NCI-H226 (cell line): ENCODE measurements at places on chromosomes 4 and X.

GRCh38 chr4:56389558-56389957 is 2.3 kb upstream of the AASDH start:
- no peak for DNase-seq

DNA sequence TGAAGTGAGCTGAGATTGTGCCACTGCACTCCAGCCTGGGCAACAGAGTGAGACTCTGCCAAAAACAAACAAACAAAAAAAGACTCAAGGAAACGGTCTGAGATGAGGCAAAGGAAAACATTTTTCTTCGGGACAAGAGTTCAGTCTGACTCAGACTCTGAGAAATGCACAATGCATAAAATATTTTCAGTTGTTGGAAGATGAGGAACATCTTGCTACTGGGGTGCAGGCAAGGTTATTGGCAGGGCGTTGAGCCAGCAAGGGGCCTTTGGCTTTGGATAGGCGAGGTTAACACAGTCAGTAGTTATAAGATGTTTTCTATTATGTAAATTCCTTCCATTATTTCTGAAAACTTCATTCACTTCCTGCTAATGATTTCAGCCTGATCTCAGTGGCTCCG is 96.1 kb upstream of the VCX start:
- DNase-seq, result no peak

DNA sequence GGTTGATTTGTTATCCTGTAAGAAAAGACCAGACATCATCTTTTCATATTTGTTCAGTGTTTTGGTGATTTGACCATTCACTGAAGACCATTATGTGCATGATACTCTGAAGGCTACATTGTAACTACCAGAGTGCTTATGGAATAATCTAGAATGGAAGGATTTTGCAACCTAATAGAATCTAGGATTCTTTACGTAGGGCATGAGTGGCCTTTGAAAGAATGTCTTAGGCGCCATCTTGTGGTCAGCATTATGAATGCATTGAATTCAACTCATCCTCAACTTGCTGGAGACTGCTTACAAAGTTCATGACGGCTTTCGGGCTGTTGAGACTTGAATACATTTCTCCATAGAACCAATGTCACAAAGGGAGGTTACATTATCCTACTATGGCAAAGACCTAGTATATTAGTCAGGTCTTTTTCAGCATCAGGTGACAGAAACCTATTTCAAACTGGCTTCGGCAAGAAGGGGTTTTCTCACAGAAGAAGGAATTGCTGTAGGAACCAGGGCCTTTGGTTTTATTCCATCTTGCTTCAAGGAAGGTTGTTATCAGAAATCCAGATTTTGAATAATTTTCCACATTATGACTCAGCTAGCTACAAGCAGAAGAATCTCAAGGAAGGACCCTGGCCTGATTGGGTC is 104.1 kb downstream of the GPAT3 start:
- peak; percentile 22 for DNase-seq

DNA sequence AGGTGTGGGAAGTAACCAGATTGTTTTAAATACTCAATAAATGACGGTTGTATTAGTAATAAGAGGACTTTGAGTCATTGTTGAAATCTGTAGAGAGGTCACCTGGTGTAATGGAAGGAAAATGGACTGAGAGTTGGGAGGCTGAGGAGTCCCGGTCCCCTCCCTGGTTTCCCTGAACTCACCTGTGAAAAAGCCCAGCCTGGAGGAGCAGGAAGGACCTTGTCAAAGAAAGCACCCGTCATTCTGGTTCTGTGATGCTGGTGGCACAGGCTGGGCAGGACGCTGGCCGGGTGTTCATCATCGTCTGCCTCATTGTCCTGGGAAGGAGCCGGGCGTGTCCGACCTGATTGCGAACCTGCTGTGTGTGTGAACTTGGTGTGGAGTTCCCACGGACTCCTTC is 70.8 kb downstream of the SORCS2 start:
- DNase-seq, result no peak

- no peak for DNase-seq
Observed at GRCh38 chr4:5307928-5308327, 256.6 kb downstream of the STK32B start.

DNA sequence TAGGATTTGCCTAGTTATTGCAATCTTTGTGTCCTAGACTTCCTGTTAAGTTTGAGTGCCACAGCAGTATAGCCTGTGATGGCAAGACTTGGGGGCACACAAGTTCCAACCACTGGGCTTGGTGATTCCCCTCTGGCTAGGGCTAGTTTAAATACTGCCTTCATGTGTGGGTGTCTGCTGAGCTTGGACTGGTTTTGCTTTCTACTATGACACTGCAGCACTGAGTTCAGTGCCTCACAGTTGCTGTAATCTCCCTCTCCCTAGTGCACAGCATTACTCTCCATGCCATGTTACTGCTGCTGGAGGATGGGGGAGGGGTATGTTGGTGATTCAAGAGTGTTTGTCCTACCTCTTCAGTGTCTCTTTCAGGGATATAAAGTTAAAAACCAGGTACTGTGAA is 379.6 kb downstream of the IL15 start:
- DNase-seq, result no peak

DNA sequence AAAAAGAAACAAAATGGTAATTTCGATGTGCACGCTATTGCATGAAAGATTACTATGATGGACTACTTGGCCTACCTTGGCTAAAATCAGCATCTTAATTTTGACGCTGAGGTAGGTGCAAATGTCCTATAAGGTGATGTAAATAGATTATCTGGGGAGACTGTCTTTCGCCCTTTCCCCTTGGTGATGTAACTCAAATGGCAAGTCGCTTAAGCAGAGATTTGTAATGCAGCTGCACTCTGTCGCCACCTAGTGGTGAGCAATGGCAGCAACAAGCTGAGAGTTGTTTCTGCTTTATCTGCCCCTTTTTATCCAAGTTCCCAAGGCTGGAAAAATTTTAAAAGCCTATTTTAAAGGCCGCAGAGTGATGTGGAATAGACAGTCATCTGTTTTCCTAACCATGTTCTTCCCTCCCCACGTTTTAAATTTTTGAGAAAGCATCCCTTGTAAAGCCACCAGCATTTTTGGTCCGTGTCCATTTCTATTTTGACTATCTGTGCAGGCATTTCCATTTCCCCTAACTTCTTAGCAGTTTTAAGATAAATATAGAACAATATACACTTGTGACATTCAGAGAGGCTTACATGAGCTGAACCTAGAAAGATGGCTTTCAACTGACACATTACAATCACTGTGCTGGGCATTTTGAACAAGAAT is 62.4 kb upstream of the PDLIM3 start:
- DNase-seq, result no peak

- no peak for DNase-seq
Observed at GRCh38 chr4:5894266-5894665, 1.4 kb upstream of the CRMP1 start.

DNA sequence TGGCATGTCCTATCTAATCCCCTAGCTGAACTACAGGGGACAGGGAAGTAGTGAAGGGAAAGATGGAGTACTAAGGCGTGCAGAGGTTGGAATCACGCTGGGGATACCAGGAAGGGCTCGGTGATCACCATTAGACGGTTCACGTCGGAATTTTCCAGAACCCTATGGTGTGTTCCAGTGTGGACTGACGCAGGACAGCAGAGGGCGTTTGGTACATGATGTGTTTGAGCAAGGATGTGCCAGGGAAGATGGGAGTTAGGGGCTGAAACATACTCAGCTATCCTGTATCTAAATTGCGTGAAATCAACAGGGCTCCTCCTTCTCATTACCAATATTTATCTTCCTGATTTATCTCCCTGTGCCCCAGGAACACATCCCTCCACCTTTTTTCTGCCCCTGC is 33.7 kb downstream of the PRPS2 start:
- DNase-seq, result no peak

DNA sequence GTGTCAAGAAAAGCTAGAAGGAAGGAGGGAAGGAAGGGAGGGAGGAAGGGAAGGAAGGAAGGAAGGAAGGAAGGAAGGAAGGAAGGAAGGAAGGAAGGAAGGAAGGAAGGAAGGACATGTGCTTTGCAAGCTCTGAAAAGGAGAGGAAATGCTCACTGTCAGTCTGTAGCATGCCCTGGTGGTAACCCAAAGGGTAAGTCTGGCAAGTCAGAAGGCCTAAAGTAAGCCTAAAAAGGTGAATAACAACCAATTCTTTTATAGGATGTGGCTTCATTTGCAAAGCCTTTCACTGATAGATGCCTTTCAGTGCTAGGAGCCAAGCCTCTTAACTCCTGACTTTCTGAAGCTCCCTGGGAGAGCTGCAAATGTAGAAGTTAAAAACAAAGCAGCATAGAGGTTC is 542.6 kb downstream of the CFAP47 start:
- no peak for DNase-seq

- DNase-seq, result no peak
Observed at GRCh38 chrX:122703762-122704161, 480.3 kb upstream of the GRIA3 start.

DNA sequence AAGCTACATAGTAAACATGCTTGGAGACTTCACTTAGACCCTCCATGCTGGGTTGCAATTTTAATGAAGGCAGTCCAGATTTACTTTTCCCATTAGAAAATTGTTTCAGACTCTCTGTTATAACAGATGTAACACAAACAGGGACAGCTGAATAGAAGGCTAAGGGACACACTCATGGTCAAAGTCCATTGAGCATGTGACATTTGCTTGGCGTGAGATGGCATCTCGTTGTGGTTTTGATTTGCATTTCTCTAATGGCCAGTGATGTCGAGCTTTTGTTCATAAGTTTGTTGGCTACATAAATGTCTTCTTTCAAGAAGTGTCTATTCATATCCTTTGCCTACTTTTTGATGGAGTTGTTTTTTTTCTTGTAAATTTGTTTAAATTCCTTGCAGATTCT is 358.2 kb upstream of the CLNK start:
- DNase-seq, result no peak

GRCh38 chrX:21373637-21374162 is 518 bp upstream of the CNKSR2 start:
- peak; percentile 2 for DNase-seq

- DNase-seq, result no peak
Observed at GRCh38 chrX:14941301-14941700, 68.1 kb downstream of the MOSPD2 start.

GRCh38 chr4:55117511-55117910 is 7.9 kb downstream of the KDR start:
- DNase-seq, result peak; percentile 21

- DNase-seq, result no peak
Observed at GRCh38 chr4:100429616-100430015, 88.2 kb downstream of the EMCN start.

DNA sequence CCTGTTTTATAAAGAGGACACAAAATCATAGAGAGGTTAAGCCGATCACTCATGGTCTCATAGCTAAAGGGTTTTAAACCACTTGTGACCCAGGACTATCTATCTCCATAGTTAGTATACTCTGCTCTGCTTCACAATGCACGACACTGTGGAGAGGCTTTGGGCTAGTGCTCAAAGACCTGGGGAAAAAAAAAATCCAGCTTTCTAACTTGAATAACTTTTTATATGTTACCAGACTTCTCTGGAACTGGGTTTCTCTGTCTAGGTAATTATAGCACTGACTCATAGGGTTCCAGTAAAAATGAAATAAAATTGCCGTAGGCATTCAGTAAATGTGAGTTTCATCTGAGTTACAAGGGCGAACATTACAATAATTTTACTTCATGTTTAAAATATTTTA is 273.7 kb upstream of the TECRL start:
- no peak for DNase-seq

- no peak for DNase-seq
Observed at GRCh38 chrX:2457289-2458133, 43.3 kb downstream of the DHRSX start.

DNA sequence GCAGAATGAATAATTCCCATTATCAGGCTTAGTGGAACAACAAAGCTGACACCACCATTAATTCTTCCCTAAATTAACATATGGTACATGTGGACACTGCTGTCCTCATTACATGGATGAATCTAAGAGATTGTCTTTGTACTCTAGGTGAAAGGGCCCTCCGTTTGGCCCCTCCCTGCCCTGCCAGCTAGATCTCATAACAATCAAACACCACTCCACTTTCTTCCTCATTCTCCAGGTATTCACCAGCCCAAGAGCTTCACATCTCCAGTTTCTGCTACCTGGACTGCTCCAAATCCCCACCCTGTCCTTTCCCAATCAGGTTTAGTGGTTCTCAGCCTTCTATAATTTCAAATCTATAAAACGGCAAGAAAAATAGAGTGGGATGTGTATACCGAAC is 3.8 kb downstream of the HSD17B11 start:
- DNase-seq, result no peak

DNA sequence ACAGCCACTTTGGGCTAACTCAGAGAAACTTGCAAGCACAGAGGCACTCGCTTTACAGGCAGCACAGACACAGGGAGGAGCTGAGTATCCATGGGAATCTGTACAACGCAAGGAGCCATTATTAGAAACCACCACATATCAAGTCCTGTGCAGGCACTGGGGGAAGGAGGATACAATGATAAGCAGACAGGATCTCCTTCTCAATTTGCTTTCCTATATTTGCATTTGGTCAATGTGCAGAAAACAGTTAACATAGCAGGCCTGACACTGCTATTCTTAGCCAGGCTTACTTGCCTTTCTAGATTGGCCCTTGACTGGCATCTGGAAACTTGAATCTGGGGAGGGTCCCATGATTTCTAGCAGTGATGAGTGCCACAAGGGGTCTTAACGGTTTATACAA is 65.8 kb downstream of the TEC start:
- no peak for DNase-seq

DNA sequence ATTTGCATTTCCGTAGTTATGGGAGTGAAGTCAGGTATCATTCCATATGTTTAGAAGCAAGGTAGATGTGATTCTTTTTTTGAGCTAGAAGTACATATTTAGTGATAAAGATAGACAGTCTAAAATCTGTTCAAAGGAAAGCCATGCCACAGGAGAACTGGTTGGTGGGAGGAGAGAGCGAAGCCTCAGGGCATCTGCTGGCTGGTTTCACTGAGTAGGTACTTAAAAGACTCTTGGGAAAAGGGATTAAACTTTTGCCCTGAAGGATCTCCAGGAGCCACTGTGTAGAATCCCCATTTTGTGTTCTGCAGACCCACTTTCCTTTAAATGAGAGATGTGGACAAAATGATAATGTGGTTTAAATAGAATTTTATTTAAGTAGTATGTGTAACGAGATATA is 89.6 kb downstream of the SHROOM2 start:
- DNase-seq, result no peak

DNA sequence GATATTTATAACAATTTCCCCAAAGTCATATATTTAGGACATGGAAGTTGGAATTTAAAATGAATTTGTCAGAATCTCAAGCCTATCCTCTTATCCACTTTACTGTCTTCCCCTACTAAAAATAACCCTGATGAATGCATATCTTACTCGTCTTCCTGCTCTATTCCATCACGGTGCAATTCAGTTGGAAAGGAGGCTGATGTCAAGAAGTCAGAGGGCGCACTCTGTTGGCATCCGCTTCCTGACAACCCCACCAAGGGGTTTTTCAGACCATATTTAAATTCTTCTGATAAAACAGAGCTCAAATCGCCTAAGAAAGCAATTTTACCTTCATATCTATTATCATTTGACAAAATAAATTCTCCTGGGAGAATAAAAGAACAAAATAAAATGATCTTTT is 233.5 kb downstream of the ARHGAP24 start:
- DNase-seq, result no peak

- DNase-seq, result peak; percentile 9
Observed at GRCh38 chr4:76447393-76447851, 12.4 kb downstream of the SHROOM3 start.

- DNase-seq, result no peak
Observed at GRCh38 chr4:16116019-16116418, 32.2 kb upstream of the PROM1 start.
